ENCODE measurements at places on chromosomes 3 and 15. TPM values are rescaled to one million over a fixed set of nuclear protein-coding genes. Genes with fewer than 3 reads are reported as not detected.

Gene ALPK3
- total RNA-seq, result 0.18 TPM

Gene KIF15
- 21.7 TPM for total RNA-seq

DNA sequence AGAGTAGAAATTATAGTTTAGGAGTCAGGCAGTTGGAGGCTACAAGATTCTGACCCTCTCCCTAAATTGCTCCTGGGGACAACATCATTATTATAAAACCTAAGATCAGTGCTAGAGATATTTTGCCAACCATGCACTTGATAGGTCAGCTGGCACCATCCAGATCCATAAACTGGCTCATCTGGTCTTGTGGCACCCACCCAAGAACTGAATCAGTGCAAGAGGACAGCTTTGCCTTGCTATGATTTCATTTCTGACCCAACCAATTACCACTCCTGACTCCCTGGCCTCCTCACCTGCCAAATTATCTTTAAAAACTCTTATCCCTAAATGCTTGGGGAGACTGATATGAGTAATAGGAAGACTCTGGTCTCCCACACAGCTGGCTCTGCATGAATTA lies 461.1 kb upstream of the TGFBR2 start:
- DNase-seq, result no peak

Gene CCDC54
- total RNA-seq, result not detected

GRCh38 chr3:67593761-67594234 lies 60.6 kb downstream of the SUCLG2 start:
- no peak for DNase-seq

DNA sequence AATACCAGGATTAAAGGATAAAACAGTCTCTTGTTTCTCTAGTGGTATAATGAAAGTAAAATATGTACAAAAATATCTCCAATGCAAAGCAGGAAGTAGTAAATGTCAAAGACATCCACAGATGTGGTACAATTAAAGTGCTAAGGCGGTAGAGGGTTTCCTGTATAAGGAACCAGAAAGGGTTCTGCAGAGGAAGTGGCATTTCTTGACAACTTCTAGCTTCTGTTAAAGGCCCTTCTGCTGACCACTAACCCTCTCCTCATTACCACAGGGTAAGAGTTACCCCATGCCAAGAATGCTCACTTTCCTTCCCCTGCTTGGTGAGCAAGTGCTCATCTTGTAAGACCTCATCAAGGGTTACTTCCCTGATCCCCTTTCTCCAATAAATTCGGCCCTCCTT lies 883.6 kb upstream of the NR2F2 start:
- no peak for DNase-seq

DNA sequence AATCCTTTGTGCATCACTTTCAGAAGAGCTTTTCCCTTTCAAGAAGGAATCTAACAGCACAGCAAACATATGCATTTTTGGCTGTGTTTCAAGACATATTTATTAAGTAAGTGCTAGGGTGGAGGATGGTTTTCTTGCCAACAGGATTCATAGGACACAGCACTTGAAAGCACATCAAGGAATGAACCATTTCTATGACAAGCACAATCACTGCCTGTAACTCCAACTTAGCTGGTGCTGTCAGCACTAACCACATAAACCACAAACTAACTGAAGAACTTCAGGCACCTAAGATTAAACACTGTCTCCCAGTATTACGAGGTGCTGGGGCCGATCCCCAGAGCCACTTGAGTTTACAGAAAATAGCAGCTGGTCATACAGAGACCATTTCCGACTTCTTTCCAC lies 35.4 kb upstream of the SPRED1 start:
- no peak for DNase-seq

Measured in CD8-positive, alpha-beta memory T cell (primary cell).